ENCODE measurements at places on chromosomes 3 and 15.

GRCh38 chr3:74413547-74414241 is 200.8 kb downstream of the CNTN3 start:
- no peak for DNase-seq

DNA sequence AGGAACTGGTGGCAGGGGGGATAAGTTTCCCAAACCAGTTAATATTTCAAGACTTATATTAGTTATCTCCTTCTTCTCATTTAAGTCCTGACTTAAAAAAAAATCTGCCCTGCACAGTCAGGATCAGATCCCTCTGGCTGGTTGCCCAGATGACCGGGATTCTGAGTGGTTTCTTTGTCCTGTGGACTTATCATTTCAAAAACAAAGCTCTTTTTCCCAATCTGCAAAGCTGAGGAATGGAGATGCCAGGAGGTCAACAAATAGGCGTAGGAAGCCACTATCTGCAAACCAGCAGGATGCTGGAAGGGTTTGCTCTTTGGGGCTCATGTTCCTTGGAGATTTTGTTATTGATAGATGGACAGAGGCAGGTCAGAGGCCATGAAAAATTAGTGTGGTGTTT is 5.8 kb downstream of the C3orf20 start:
- no peak for DNase-seq

GRCh38 chr15:81222007-81222406 is 25.3 kb downstream of the IL16 start:
- no peak for DNase-seq

DNA sequence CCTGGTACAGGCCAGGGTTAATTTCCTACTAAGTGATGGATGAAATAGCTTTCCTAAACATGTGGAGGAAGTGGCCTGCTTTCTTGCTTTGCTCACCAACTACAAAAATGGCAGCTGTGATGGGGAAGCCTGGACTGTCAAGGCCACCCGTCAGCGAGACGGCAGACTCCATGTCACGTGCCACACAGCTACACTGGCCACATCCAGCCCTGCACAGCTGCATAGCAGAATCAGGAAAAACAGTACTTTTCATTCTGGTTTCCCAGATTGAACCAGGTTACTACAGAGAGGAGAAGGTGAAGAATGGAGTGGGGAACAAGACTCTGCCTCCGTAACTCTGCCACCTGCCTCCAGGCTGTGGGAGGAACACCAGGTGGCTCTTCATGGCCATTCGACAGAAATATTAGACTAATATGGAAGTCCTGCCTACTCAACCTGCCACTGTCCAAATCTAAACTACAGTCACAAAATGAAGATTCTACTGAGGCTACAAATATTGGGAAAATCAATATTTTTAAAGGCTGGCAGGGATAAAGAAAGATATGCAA is 174.3 kb downstream of the MAGI1 start:
- no peak for DNase-seq

DNA sequence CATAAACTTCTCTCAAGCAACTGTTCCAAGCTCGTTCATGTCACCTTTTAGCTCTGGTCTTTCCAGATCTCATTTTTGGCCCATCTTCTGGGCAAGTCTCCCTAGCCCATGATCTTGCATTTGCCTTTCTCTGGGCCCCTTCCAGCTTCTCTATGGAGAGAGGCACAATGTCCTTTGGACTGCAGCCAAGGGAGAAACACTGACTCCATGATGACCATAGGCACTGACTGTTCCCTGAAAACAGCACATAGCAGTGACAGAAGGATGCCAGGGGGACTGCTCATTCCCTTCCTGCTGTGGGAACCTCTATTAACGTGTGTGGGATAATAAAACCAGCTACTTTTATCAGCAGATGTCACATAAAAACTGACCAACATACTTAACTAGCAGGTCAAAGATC is 60.3 kb downstream of the STRIT1 start:
- DNase-seq: no peak

DNA sequence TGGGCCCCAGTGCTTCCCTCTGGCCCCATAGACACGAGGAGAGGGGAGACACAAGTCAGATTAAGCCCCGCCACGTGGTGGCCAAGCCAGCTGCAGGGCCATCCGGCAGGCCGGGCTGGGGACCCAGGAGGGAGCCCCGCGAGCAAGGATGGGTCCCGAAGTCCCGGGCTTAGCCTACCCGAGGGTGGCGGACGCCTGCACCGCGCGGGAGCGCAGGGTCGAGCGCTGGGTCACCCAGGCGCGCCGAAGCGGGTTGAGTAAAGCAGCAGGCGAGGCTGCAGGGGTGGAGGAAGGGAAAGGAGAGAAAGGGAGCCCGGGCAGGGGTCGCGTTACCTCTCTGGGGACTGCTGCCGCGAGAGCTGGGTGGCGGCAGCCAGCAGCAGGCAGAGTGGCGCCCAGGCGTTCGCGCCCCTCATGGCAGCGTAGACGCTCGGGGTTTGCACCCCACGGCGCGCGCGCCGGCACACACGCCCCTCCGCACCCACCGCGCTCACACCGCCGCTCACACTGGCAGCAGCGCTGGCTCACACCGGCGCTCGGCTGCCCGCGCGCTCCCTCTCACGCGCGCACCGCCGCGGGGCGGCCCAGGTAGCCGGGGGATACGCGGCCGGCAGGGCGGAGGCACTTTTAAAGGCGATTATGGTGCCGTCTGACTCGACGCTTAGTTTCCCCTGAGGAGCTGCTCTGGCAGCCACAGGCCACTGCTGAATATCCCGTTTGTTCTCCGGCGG is at the start of gene PCOLCE2:
TSS of gene PCOLCE2 (minus strand) at position 603 of the 731 bp plus-strand sequence. CDS start at position 416, 187 bp downstream.
- no peak for DNase-seq

GRCh38 chr15:57694279-57694678 is 12.2 kb upstream of the POLR2M start:
- no peak for DNase-seq

DNA sequence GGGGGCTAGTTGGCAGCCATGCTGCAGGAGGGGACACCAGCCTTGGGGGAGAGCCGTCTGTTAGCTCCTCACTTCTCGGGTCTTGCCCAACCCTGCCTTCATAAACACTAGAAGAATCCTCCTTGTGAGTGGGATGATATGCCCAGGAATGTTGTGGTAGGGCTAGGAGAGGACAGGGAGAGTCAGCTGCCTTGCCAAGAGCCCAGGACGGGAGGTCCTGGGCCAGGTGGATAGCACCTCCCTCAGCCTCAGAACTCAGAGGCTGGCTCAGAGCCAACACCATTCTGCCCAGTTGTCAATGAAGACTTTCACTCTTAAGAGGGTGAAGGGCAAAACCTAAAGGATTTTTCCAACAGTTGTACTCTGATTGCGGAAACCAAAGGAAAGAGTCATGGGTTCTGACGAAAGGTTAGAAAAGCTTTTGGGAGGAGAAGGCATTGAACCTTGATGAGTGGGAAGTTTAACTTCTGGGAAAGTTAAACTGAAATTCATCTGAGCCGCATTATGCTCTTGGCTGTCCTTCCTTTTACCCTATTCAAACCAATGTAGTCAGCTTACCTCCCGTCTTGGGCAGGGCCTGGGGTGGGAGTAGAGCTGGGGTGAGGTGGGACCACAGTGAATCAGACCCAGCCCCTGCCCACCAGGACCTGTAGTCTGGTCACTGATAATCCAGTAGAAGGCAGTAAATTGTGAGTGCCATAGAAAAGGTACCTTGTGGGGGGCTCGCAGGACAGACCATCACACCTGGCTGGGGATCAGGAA is 81.9 kb downstream of the FAM43A start:
- DNase-seq: no peak

DNA sequence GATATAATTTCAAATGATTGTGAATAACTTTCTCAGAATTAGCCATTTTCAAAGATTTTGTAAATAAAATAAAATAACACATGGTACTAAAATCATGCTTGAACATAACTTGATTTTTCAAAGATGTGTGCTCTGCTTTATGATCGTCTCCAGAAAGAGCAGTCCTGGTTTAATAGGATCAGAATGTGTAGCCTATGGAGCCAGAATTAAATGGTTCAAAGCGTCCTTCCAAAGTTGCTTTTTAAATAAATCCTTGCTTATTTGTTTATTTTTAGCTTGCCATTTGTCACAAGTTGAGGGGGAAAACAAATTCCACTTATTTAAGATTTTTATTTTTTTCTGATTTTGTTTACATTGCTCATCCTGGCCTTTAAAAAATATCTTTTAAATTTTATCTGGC is 123.7 kb upstream of the SPRED1 start:
- no peak for DNase-seq

DNA sequence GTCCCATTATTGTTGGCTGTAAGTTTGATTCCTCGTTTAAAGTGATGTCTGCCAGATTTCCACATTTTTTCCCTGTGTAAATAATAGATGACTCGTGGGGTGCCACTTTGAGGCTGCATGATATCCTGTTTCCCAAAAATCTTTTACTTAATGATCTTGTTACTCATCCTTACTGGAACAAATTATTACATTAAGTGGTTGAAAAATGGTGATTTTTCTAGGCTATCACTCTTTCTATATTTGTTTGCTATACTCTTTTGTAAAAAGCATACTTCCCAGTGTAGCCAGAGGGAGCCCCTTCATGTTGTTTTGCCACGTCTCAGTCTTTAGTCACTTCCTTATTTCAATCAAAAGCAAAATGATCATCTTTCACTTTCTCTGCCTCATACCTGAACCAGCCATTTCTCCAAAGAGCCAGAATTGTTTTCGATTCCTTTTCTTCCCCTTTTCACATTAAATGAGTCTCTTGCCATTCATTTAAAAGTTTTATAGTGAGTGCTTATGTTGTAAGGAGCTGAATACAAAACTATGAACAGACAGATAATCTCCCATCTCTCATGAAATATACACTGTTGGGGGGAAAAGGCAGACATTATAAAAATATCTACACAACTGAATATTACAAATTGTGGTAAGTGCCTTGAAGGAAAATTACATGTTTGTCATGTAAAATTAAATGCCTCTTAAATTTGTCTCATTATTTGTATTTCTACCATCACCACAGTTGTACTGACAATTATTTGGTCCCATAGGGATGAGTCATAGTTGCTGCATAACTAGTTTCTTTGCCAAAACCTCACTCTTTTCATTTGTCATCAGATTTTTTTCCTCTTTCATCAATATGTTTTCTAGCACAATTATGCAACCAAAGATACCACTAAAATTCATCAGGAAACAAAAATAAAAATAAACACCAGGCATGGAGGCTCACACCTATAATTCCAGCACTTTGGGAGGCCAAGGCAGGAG is 41.5 kb downstream of the ADGRG7 start:
- peak; percentile 65 for DNase-seq

DNA sequence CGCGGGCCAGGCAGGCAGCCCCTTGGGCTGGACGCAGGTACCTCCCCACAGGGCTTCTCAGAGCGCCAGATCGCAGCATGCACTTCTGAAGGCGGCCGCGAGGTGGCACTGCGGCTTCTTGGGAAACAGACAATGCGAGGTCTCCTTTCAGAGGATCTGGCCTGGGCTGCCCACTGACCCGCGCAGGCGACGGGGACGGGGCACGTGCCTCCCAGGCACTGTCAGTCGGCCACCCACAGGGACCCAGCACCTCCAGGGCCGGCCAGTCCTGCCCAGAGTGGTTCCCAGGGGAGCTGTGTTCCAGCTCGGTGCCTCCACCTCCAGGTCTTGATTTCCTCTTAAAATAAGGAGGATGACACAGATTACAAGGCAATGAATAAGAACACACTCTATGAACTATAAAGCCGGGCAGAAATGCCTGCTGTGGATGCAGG is 24.4 kb upstream of the TXNRD3 start:
- DNase-seq: no peak

DNA sequence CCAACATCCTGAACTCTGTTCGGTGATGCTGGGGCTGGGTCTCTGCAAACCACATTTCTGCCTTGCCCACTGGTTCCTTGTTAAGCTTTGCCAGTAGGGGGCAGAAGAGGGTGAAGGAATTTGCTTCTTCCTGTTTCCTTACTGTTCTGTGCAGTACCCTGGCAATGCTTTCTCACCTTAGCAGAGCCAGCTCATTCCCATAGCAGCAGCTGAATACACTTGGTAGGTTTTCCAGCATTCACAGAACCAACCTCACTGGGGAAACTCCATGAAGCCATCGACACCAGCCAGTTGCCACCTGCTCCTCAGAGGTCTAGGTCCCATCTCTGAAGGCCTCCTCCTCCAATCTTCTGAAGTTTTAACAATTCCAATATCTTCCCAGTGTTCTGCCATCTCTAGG is 308.4 kb downstream of the PDCD6IP start:
- DNase-seq: no peak

DNA sequence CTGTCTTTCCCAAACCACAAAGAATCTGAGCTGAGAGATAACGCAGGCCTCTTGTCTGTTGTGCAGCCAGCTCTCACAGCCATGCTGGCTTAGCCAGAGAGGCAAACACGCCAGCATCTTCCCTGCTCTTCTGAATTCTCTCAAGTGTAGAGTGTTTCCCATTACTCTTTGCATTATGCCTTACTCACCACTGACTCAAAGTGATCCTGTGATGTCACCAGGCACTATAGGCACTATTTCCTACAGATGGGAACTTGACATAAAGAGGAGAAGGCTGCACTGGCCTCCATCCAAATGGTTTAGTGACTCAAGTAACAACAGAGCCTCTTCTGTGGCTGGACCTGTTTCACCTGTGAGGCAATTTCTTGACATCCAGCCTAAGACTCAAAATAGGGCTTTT is 44.4 kb downstream of the PDZRN3 start:
- DNase-seq: peak; percentile 88

DNA sequence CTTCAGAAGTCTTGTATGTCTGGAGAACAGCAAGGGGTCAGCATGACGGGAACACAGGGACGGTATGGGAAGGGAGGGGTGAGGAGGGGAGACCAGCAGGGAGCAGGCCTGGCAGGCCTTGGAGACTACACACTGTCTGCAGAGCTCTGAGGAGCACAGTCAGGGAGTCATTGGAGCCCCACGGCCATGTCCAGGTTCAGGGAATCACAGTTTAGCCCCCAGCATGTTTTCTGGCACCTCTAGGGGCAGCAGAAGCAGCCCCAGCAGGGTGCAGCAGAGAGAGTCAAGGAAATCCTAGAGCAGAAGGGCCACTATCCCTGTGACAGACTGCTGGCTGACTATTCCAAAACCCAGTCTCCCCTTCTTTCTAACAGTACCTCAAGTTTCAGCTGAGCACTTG is 3.2 kb downstream of the LAMP3 start:
- no peak for DNase-seq

DNA sequence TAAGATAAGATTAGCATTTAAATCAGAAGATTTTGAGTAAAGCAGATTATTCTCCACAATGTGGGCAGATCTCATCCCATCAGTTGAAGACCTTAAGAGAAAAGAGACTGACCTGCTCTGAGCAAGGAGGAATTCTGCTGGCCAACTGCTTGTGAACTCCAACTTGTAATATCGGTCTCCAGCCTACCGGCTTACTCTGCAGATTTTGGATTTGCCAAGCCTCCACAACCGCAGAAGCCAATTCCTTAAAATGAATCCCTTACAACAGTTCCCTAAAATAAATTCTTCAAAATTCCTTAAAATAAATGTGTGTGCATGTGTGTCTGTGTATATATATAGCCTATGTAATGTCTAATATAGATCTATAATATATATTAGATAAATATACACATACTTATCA is 107.4 kb upstream of the KLF13 start:
- no peak for DNase-seq
